ENCODE measurements at places on chromosomes 5 and 9.
A peak's percentile ranks its signal among the peaks of the same experiment; 100 is the strongest.

- no peak for DNase-seq
Measured at GRCh38 chr9:134475011-134475790, 148.9 kb downstream of the RXRA start.

DNA sequence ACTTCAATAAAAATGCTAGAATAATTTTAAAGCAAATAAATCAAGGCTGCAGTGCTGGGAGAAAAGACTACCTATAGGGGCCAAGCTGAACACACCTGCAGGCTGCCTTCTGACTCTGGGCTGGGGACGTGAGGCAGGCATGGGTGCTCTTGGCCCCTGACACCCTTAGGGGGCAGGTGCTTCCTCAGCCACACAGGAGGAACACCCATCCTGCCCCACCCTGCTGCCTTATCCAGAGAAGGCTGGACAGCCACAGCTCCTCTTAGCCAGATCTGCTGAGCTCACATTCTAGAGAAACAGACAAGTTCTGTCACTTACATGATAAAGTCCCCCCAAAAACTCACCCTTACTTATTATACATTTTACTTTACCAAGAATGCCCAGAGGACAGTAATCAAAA, 6.6 kb upstream of the LMX1B start:
- DNase-seq, result no peak

GRCh38 chr9:37949576-37949975, 45.6 kb upstream of the SLC25A51 start:
- no peak for DNase-seq

DNA sequence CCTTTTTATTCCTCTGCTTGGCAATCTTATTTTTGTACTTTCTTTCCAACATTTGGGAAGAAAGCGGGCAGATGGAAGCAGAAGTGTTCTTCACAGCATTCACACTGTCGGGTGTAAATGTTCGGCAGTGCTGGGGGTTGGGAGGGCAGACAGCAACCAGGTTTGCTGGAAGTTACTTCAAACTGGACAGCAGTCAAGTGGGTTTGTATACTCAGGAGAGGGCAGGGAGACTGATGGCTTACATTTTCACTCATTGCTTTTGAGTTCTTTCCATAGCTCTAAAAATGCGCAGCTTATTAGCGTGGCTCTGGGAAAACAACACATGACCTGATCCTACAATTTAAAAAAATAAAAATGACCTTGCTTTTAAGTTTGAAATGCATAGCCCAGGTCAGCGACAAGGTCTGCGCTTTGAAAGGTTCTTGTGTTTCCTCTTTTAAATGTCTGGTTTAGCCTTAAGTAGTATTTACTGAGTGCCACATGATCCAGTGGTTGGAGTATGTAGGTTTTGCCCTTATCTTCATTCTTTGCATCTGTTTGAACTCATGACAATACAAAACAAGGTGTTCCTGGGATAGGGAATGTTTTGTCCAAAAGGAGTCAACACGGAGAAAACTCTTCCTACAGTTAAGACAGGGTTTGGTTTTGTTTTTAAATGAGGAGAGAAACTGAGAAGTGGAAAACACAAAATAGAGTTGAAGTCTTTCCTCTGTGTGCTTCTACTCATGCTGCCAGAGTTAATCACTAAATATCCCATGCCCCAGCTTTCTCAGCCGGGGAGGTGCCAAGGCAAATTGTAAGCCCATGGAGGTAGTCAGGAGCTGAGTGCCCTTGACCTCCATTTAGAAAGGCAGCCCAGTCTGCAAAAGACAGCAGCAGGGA, 132.7 kb upstream of the DMRT1 start:
- no peak for DNase-seq

DNA sequence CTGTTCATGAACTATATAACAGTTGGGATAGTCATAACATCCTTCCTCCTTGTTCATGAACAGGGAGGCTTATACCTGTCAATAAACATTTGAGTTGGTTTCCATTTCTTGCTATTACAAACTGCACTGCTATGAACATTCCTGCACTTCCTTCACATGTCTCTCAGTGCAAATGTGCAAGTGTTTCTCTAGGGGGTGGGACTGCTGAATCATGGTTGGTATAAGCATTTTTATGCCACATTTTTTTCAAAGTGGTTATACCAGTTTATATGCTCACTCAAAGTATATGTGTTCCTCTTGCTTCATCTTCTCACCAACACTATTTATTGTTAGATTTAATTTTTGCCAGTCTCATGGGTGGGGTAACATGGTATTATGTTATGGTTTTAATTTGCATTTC, 25.8 kb upstream of the TPD52L3 start:
- no peak for DNase-seq

GRCh38 chr5:1111241-1111726, 579 bp downstream of the SLC12A7 start:
- DNase-seq, result no peak

DNA sequence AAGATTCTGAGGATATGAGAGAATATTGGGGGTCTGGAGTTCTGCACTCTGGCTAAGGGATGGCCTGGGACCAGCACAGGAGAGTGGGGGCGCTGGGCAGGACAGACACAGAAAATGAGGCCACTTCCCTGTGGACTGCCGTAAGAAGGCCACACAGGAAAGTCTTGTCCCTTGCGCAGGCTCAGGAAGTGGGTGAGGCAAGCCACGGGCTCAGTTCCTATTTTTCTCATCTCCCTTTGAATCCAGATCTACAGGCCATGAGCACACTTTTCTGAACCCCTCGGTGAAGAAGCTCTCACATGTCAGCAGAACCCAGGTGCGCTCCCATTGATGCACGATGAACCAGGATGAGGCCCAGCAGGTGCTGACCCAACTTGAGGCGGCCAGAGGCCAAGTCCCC, 207.4 kb downstream of the AGTPBP1 start:
- no peak for DNase-seq

- DNase-seq, result no peak
Measured at GRCh38 chr9:124339603-124340146, 75.6 kb downstream of the PSMB7 start.

GRCh38 chr9:89564346-89564878, 40.4 kb upstream of the GADD45G start:
- DNase-seq, result no peak

- no peak for DNase-seq
Measured at GRCh38 chr5:137843676-137844299, 23.9 kb upstream of the MYOT start.

DNA sequence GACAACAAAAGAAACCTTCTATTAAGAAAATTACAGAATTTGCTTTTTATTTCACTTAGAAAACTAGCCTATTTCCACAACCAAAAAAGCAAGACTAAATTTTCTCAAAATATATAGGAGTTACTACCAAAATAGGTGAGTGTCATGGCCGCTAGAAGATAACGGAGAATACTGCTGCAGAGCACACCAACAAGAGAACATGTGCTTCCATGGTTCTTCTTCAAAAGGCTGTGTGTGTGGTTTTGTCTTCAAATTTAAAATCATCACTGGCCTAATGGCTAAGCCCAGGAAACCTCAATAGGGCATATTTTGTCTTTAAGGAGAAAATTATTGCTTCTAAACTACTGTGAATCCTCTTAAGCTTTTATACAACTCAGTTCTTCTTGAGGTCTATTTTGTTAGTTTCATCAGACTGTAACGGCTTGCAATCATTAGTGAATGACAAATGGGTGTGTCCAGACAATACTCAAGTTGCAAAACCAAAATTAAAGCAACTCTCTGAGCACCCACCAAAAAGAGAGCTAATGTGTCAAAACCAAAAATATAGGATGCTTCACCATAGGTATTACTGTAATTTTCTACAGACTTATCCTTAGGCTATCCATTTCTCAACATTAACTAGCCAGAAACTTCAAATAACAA, 3.3 kb downstream of the SETX start:
- no peak for DNase-seq

DNA sequence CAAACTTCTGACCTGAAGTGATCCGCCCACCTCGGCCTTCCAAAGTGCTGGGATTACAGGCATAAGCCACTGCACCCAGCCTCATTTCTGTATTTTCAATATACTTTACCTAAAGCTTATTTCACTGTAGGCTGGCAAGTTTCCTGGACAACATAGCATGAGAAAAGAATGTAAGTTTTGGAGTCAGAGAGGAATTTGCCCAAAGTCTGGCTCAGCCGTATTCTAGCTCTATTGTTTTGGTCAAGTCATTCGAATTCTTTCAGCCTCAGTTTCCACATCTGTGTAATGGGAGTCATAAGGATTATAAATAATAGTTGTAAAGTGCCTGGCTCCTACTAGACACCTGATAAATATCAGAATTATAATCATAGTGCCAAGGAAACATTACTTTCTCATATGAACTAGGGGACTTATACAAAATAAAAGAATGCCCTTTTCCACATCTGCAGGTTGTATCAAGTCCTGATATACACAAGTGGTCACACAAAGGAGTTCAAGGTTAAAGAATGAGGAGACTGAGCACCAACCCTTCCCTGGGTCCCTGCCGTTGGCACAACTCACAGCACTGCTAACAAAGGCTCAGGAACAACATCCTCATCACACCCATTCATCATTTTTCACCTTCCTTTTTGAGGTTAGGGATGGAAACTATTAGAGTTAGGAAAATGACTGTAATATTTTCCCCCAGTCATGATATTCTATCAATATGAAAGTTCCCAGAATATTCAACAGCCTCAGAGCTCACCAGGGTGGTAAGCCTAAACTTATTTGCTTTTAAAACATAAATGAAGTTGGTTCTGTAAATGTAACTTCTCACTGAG, 34.6 kb upstream of the RAI14 start:
- no peak for DNase-seq

- DNase-seq, result no peak
Measured at GRCh38 chr9:127890053-127890452, 9.3 kb downstream of the ST6GALNAC6 start.

DNA sequence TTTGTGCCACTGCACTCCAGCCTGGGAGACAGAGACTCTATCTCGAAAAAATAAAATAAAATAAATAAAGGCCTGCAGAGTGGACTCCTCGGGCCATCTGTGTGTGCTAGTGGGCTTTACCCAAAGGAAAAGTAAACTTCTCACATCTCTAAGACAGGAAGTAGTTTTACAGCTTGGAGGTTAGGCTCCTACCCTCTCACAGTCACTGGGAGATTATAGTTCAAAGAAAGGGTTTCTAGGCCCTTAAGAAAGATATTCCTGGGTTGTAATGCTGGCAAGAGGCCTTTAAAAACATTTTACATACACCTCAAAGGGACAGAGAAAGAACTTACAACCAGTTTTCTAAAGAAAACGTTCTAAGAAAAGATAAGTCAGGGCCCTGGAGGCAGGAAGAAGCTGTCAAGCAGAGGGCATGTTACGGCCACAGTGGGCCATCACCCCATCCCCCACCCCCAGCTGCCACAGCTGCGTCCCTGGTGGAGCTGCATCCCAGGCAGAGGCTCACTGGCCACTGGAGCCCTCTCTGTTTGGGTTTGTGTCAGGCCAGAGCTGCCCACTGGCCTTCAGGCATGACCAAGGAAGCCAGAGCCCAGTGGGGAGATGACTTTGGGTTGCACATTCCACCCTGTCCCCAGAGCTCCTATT, 78.1 kb upstream of the CDK20 start:
- DNase-seq, result no peak

- DNase-seq, result no peak
Measured at GRCh38 chr9:127931092-127931881, 710 bp upstream of the PIP5KL1 start.

DNA sequence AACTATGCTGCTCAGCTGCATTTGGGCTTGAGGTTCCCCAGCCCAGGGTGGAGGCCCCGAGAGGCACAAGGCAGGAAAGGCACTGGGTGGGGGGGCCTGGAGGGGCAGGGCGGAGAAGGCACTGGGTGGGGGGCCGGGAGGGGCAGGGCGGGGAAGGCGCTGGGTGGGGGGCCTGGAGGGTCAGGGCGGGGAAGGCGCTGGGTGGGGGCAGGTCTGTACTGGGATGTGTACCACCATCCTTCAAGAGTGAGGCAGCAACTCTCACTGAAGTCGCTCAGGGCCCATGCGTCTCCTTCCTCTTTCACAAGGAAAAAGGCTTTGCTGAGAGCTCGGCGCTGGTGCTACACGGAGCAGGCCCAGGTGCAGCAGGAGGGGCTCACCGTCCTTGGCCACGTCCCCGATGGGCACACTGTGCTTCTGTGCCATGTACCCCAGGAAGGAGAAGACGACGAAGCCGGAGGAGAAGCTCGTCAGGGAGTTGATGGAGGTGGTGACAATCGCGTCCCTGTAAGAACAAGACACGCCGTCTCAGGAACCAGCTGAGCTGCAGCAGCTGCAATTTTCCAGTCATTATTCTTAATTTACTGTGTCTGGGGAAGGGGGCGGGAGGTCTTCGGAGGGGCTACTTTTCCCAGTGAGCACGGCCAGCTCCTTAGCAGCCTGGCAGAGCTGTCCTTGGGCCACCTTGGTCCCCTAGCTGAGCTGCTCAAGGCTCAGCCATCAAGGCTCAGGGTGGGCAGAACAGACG, 30.8 kb downstream of the SLC6A3 start:
- no peak for DNase-seq

GRCh38 chr5:1431021-1431811, 14.0 kb downstream of the SLC6A3 start:
- DNase-seq, result no peak

- peak; percentile 18 for DNase-seq
Measured at GRCh38 chr9:125747765-125748445, 732 bp downstream of the PBX3 start.

DNA sequence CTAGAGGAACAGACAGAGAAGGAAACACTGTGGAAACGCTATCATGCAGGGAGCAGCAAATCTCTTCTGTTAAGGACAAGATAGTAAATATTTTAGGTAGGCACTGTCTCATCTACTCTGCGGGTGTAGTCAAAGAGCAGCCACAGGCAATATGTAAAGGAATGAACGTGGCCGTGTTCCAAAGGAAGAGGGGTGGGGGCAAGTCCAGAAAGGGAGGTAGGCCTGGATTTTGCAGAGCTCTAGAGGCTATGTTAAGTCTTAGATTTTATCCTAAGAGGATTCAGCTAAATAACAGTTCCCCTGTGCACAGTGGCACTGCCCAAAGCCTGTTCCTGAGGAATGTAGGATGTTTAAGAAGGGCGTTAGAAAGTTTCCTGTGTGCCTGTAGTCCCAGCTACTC, 161.6 kb downstream of the ACTL7B start:
- DNase-seq, result no peak

GRCh38 chr9:75997206-75997605, 106.7 kb downstream of the PCSK5 start:
- no peak for DNase-seq

GRCh38 chr9:121353241-121354061, 16.6 kb downstream of the STOM start:
- peak; percentile 92 for DNase-seq

DNA sequence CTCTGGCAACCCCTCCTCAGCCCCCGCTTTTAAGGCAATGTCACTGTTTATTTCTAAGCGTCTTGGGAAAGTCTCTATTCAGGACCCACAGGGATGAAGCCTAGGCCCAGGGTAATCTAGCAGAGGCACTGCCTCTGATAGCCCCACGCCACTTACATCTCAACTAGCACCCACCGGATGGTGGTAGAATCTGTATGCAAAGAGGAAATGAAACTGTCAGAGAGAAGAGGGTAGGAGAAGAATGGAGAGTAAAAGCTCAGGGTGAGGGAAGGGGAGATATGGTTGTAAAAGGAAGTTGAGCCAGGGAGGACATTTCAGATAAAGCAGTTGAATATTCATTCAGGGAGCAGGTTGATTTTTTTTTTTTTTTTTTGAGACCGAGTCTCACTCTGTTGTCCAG, 3.0 kb downstream of the FRRS1L start:
- DNase-seq, result no peak

- no peak for DNase-seq
Measured at GRCh38 chr9:98069551-98069950, 13.0 kb downstream of the NANS start.

- DNase-seq, result no peak
Measured at GRCh38 chr5:84290161-84290560, 94.5 kb downstream of the EDIL3 start.

- DNase-seq, result no peak
Measured at GRCh38 chr5:79448336-79448735, 65.6 kb downstream of the HOMER1 start.

Data from activated CD4-positive, alpha-beta T cell treated with anti-CD3 and anti-CD28 coated beads, Interleukin-2, Interleukin-4, amounts not matched to agents 100 ng/mL and 50 ng/mL, durations not matched to agents 16 hours and 8 hours (primary cell).